ENCODE measurements at places on chromosomes 4 and X.

GRCh38 chrX:155071694-155072280 is 479 bp downstream of the BRCC3 start:
- DNase-seq, result no peak

GRCh38 chr4:336099-336892 is 1.3 kb upstream of the ZNF141 start:
- peak; percentile 5 for DNase-seq

GRCh38 chr4:92265021-92265420 is 38.7 kb upstream of the GRID2 start:
- DNase-seq, result no peak

GRCh38 chr4:111923786-111924185 is 221.5 kb upstream of the FAM241A start:
- no peak for DNase-seq

DNA sequence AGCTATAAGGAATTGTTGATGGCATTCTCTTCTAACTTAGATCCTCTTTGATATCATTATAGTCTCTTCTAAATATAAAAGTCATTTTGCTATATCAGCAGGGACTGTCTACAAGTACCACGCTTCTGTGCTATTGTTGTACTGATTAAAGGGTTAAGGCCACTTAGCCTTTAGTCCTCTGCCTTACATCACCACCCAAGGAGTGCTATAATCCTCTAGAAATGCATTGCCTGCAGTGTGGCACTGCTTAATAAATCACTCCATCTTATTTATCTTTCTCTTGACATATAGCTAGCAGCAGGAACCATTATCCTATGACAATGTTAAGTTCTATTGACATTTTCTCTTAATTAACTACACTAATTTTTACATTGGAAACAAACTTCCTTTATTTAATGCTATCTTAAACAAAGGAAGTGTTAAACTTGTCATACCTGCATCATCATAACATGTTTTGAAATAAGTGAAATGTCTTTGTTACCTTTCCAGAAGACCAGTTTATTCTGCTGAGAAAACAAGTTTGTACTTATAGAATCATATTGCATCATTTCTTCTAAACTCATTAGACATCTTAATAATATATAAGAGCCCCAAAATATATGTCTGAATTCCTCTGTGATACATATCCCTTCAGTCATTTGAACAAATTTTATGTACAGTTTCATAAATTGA is 360.9 kb upstream of the ATOH1 start:
- DNase-seq, result no peak

DNA sequence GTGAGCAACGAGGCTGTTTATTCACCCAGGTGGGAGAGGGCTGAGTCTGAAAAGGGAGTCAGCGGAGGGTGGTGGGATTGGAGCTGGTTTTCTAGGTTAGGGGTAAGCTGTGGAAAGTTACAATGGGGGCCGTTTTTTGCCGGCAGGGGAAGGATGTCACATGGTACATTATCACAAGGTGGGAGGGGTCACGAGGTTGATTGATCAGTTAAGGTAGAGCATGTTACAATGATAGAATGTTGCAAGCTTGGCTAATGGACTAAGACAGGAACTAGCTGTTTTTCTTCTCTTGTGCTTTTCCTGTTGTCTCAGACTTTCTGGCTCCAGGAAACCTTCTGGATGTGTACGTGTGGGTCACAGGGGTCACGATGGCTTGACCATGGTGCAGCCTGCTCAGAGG is 536.3 kb upstream of the HTR2C start:
- DNase-seq, result no peak

GRCh38 chrX:22922961-22923360 is 76.8 kb upstream of the DDX53 start:
- DNase-seq, result no peak

GRCh38 chrX:148722966-148723365 is 222.5 kb downstream of the AFF2 start:
- DNase-seq, result no peak

GRCh38 chr4:8192748-8193738 is 6.0 kb upstream of the SH3TC1 start:
- DNase-seq, result peak; percentile 46

DNA sequence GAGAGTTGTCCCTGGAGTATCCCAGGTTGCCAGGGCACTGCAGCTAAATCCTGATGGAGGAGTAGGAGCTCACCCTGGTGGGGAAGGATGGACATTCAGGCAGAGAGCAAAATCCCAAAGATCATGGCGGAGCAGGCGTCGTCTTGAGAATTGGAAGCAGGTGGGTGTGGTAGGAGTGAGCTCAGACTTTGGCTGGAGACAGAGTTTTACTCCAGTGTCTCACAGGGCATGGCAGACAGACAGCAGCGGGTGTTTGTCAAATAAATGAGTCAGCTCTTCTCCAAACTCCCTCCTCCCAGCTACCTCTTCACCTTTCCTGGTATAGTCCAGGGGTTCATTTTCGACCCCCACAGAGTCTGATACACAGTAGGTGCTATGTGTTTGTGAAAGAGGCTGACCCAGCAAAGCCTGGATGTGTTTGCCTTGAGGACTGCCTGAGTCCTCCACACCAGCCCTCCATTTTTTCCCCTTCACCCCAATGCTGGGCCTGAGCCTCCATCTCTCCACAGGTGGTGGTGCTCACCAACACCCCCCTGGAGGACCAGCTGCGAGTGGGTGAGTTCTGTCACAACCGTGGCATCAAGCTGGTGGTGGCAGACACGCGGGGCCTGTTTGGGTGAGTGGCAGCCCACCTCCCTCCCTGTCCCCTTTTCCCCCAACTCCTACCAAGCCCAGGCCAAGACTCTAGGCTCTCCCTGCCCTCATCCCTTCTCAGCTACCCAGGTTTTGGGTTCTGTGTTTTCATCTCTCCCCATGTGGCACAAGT is 6.9 kb downstream of the UBA1 start:
- no peak for DNase-seq

GRCh38 chr4:157776930-157777528 is 395.8 kb downstream of the GASK1B start:
- DNase-seq, result no peak

DNA sequence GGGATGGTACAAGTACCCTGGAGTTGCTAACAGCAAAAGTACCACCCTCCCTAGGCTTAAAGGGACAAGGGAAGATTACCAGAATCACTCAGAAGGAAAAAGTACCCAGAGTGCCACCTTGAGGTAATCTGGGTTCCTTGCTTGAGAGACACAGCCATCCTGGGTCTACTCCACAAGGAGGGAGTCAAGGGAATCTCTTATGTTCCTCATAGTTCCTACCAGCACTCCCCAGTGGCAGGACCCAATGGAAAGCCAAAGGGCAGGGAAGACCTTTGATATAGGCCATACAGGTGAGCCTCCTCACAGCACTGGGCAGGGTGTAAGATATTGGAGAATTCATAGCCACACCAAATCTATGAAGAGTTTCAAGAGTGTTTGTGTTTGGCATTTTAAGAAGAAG is 5.7 kb downstream of the IL2 start:
- peak; percentile 5 for DNase-seq

GRCh38 chrX:18639280-18639679 is 32.6 kb downstream of the RS1 start:
- DNase-seq, result no peak

- no peak for DNase-seq
These were observed 14.5 kb upstream of the STS start for GRCh38 chrX:7133050-7133440.

- DNase-seq, result no peak
These were observed 451.2 kb downstream of the FAT4 start for GRCh38 chr4:125765941-125766340.

DNA sequence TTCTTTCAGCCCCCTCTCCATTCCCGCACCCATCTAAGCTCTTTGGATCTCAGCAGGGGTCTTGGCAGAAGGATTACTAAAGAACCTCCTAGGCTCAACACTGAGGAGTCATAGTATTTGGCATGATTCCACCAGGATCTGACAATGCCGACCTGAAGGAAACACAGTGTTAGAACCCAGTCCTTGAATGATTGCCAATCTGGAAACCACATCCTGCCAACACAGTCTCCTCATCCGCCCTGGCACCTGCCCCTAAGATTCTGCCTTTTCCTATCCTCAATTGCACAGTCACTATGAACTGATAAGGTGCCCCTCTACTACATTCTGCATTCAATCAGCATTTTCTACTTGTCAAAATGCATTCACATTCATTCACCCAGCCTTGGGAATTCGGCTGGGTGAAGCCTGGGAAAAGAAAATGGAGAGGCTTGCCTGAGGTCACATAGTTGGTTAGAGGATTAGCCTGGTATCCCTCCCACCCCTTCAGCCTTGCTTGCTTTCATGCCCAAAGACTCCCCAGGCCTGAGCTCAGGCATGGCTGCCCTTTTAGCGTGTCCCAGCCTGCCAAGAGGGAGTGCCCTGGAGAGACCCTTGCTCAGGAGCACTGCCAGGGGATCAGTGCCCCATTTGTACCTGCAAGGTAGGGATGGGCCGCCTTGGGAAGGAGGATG is 2.2 kb upstream of the CLDN2 start:
- DNase-seq, result peak; percentile 46

DNA sequence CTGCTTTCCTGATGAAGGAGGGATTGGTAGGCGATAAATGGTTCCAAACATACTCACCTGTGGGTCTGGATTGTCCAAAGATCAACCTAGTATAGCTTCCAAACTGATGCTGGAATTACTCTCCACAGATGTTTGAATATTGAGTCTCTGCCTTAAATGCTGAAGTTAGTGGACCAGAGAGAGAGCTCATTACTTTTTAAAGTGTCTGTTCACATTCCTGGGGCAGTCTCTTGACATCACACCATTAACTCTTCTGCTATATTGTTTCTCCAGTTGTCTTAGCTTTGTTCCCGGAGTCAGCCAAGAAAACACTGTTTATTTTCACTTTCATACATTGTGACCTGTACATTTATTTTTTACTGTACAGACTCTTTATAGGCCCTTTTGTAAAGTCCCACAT is 35.4 kb downstream of the ARHGEF38 start:
- DNase-seq, result no peak

DNA sequence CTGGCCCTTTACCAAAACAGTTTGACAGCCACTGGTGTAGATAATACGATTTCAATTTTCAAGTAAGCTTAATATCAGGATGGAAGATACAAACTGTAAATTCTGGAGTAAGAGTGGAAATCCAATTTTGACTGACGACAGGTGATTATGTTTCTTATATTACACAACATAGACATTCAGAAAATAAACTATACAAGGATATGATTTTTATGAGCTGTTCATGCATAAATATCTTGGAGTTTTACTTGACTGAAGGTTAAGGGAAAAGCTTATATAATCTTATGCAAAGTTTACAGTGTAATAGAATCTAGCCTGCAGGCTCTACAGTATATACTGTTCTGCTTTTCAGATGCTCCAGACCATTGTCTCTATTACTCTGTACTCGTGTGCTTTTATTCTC is 1672.3 kb downstream of the ARAP2 start:
- DNase-seq, result no peak

DNA sequence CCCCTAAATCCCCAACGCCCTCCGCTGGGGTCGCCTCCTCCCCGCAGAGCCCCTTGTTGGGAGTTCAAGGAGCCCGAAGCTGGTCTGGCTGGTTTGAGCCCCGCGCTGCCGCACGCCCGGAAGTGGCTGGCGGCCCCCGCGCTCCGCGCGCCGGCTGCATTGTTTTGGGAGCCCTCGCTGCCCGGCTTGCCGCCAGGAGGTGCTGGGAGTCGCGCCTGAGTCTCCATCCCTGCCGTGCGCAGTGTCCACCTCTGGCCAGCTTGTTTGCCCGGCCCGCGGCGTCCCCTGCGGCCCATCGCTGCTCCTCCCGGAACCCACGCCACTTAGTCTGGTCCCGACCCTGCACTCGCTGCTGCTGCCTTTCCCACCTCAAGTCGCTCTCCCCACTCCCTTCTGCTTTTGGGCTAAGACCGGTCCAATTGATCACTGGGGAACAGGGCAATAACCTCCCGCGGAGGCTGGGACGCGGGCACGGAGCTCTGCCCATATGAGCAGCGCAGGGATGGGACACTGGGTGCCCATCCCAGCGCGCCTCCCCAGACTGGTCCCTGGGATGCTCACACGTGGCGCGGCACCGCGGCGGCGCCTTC is 2.2 kb upstream of the SFRP2 start:
- DNase-seq, result peak; percentile 50

All from CD4-positive, alpha-beta T cell treated with Interleukin-17A for 4 hours (primary cell).